Progenitor cell of endocrine pancreas (in vitro differentiated cells): ENCODE measurements at places on chromosomes 1 and 21. TPM values are rescaled to one million over a fixed set of nuclear protein-coding genes. Genes with fewer than 3 reads are reported as not detected.

The FCGR2B gene
- 0.36 and 0.55 TPM in 2 replicates for total RNA-seq

- no peak overlapping the region for H3K27ac ChIP-seq
- H3K27me3 ChIP-seq: no peaks in the 10 kb centered on the region
- H3K4me3 ChIP-seq: no peak overlapping the region
These were observed 37.0 kb downstream of the F3 start for GRCh38 chr1:94504601-94505000.

DNA sequence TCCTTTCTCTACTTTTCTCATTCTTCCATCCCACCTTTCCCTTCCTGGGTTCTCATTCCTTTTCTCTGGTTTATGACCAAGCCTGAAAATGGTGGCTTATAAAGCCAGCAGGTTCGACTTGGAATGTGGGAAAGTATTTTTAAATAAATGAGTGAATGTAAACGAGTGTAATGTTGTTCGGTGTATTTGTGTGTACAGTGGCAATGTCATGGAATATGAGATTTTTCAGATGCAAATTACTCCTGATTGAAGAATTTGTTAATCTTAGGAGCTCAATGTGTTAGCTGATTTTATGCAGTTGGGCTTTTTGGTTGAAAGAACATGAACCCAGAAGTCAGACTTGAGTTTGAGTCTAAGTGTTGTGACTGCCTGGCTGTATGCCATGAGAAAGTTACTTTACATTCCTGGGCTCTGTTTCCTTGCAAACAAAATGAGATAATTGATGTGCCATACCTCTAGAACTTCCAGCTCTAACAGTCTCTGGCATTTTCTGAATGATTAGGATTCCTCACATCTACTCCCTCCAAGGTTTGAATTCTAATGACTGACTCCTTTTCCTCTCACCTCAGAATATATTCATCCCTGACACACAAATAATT lies 6.6 kb downstream of the SGIP1 start:
- H3K36me3 ChIP-seq: no peaks in the 10 kb centered on the region
- no peak overlapping the region for H3K4me3 ChIP-seq
- H3K27ac ChIP-seq: no peak overlapping the region
- no peaks in the 10 kb centered on the region for H3K27me3 ChIP-seq
- H3K4me1 ChIP-seq: peaks cover 33% of the 10 kb centered on the region

DNA sequence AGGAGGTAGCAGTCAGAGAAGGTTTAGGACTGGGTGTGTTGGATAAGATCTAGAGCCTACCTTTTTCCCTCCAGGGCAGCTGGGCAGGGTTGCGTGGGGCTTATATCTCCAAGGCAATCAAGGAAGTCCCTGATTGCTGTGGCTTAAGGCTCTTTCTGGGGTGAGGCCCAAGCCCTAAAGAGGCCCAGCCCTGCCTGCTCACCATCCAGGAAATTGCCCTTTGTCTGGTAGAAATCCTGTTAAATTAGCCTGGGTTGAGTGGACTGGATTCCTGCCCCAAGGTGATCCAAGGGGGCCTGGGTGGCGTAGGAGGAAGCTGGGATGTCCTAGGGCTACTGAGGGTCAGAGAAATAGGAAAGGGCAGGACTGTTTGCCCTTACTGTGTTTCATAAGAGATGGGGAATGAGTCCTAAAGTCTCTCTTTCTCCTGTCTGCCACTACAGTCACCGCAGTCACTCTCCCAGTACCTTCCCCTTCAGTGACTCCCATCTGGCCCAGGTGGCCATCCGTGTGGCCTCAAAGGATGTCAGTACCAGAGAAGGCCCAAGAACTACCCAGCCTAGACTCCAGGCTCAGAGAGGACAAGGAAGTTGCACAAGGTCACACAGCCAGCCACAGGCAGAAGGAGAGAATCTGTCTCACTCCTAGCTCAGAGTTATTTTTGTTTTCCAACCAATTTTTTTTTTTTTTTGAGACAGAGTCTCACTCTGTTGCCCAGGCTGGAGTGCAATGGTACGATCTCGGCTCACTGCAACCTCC lies 25.8 kb downstream of the MFSD2A start:
- no peak overlapping the region for H3K27ac ChIP-seq
- peaks cover 5% of the 10 kb centered on the region for H3K4me1 ChIP-seq
- no peaks in the 10 kb centered on the region for H3K27me3 ChIP-seq
- H3K4me3 ChIP-seq: no peak overlapping the region
- DNase-seq: no peak
- no peaks in the 10 kb centered on the region for H3K36me3 ChIP-seq

DNA sequence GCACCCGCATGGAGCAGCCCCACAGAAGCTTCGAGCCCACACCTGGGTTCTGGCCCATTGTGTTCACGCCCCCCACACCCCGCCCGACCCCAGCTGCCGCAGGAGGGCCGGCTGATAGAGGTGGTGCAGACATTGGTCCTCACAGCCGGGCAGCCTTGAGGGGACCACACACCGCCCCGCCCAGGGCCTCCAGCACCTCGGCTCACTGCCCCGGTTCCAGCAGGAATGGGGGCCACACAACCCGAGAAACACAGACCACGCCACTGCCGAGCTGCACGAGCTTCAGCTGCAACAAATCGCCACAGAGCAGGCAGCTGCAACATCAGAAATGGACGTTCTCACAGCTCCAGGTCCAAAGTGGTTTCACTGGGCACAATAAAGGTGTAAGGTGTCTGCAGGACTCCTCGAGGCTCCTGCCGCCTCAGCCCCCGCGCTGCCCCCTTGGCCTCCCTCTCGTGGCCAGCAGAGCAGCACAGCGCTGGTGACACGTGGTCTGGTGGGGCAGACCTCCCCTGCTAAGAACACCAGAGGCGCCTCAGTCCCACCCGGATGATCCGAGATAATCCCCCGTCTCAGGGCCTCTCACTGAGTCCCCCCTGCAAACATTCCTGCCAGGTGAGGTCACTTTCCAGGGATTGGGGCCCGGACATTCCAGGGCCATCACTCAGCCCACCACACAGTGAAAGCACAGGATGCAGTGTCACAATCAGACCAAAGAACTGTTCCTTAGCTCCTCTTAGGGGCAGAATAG lies 62.3 kb upstream of the ADARB1 start:
- H3K4me1 ChIP-seq: peaks cover 30% of the 10 kb centered on the region
- no peak overlapping the region for H3K4me3 ChIP-seq
- peak overlapping the region; percentile 94 for H3K27ac ChIP-seq
- H3K27me3 ChIP-seq: peaks cover 24% of the 10 kb centered on the region
- peak; percentile 53 for DNase-seq
- no peaks in the 10 kb centered on the region for H3K36me3 ChIP-seq

- H3K27me3 ChIP-seq: peaks cover 2% of the 10 kb centered on the region
- no peak for DNase-seq
- no peak overlapping the region for H3K4me3 ChIP-seq
These were observed 61.8 kb upstream of the DAB1 start for GRCh38 chr1:57485643-57486042.
